Psoas muscle (tissue), 8 donors: ENCODE measurements at places on chromosomes 2 and 18. TPM values are rescaled to one million over a fixed set of nuclear protein-coding genes. Genes with fewer than 3 reads are reported as not detected.

GRCh38 chr2:44928483-44929158 lies 12.9 kb upstream of the SIX3 start:
- no peak for DNase-seq
- no peak overlapping the region for H3K27ac ChIP-seq
- no peaks in the 10 kb centered on the region for H3K36me3 ChIP-seq
- peaks cover 12% of the 10 kb centered on the region for H3K4me1 ChIP-seq

DNA sequence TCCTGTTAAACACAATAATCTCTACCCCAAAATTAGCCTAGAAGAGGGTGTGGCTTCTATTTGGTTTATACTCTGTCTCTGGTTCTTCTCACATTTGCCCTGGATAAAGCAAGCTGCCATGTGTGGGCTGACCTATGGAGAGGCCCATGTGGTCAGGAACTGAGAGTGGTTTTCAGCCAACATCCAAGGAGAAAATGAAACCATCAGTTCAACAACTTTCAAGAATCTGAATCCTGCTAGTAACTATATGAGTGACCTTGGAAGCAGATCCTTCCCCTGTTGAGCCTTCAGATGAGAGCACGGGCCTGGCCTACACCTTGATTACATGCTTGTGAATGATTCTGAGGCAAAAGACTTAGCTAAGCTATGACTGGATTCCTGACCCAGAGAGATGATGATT lies 11.5 kb upstream of the TRIB2 start:
- H3K27me3 ChIP-seq: no peaks in the 10 kb centered on the region
- H3K27ac ChIP-seq: no peak overlapping the region

DNA sequence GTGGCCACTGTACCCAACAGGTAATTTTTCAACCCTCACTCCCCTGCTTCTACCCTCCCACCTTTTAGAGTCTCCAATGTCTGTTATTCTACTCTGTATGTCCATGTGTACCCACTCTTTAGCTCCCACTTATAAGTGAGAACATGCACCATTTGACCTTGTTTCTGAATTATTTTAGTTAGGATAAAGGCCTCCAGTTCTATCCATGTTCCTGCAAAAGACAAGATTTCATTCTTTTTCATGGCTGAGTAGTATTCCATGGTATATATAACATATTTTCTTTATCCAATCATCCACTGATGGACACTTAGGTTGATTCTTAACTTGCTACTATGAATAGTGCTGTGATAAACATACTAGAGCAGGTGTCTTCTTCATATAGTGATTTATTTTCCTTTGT lies 9.1 kb downstream of the PECR start:
- H3K4me1 ChIP-seq: no peaks in the 10 kb centered on the region
- no peak overlapping the region for H3K27ac ChIP-seq
- DNase-seq: no peak
- H3K4me3 ChIP-seq: no peak overlapping the region

- no peaks in the 10 kb centered on the region for H3K36me3 ChIP-seq
- no peak overlapping the region for H3K4me3 ChIP-seq
- DNase-seq: no peak
- H3K27me3 ChIP-seq: no peaks in the 10 kb centered on the region
- no peak overlapping the region for H3K27ac ChIP-seq
- no peaks in the 10 kb centered on the region for H3K4me1 ChIP-seq
Measured at GRCh38 chr2:5410991-5411700, 281.0 kb upstream of the SOX11 start.

DNA sequence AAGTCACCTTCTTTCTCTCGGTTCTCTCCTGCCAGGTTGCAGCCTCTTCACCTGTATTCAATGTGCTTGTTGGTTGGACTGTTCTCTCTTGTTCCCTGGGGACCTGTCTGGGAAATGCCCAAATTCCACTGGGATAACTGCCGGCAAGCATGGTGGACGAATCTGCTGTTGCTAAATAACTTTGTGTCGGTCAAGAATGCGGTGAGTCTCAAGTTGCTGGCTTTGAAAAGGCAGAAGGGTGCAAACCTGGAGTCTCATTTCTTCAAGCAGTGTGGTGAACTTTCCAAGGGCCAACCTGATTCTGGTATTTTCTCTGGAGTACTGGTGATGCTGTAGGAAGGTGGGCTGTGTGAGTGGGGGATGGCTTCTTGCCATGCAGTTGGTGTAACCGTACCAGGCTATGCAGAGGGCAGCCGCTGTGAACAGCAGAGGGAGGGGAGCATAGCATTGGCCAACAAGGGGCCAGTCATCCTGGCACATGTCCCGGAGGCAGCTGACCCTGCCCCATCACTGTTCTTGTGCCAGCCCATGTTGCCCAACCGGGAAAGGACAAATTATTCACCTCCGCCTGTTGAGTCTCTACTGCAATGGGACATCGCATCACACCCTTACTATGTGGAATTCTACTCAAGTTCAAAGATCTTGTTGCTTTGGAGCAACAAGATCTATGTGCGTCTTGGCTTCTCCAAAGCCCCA lies 88.1 kb upstream of the SEC11C start:
- H3K27ac ChIP-seq: peak overlapping the region; percentile 66
- DNase-seq: peak; percentile 90
- H3K27me3 ChIP-seq: no peaks in the 10 kb centered on the region
- H3K36me3 ChIP-seq: no peaks in the 10 kb centered on the region

TACR1 gene
- total RNA-seq: 0.37 TPM

DNA sequence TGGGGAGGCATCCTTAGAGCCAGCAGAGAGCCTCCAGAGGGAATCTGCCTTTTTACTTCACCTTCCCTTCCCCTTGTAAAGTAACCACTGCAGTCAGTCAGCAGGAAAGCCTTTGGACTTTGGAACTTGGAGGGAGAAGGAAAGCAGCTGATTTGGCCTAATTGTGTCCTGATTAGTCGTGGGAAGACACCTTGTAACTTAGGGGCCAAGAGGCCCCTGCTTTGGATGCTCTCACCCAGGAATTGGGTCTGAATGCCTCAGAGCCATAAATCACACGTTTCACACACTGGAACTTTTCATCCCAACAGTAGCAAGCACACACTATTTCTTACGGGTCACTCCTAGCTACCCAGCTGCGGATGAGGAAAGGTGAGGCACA lies 81.0 kb upstream of the PPM1B start:
- H3K36me3 ChIP-seq: no peaks in the 10 kb centered on the region
- DNase-seq: no peak
- H3K27ac ChIP-seq: peak overlapping the region; percentile 90

DNA sequence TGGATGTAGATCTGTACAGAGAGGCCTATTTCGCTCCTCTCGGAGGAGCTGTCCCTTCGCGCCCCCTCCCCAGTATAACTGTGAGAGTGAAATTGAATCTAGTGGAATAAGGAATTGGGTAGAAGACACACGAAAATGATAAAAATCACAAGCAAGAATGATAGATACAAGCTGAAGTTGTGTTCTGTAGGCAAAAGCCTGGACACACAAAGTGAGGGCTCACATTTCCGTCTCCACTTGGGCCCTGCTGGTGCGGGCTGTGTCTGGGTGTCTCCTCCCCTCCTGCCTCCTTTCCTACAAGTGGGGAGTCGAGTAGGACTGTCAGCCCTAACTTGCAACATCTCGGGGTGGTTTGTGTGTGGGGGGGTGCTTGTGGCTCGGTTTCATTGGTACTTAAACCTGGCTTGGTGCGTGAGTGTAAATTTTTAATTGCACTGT lies 457 bp upstream of the SP9 start:
- DNase-seq: no peak
- no peak overlapping the region for H3K4me3 ChIP-seq
- no peaks in the 10 kb centered on the region for H3K36me3 ChIP-seq
- H3K27me3 ChIP-seq: peaks cover 97% of the 10 kb centered on the region
- H3K27ac ChIP-seq: no peak overlapping the region
- H3K4me1 ChIP-seq: peaks cover 24% of the 10 kb centered on the region

GRCh38 chr2:105646774-105647076 lies 98.0 kb upstream of the NCK2 start:
- H3K36me3 ChIP-seq: no peaks in the 10 kb centered on the region
- H3K27ac ChIP-seq: no peak overlapping the region
- no peak overlapping the region for H3K4me3 ChIP-seq
- H3K27me3 ChIP-seq: peaks cover 1% of the 10 kb centered on the region

- no peaks in the 10 kb centered on the region for H3K27me3 ChIP-seq
- H3K27ac ChIP-seq: no peak overlapping the region
- H3K4me1 ChIP-seq: no peaks in the 10 kb centered on the region
- H3K36me3 ChIP-seq: no peaks in the 10 kb centered on the region
- DNase-seq: no peak
Measured at GRCh38 chr18:41765460-41765859, 189.6 kb upstream of the PIK3C3 start.

- no peak for DNase-seq
- H3K36me3 ChIP-seq: no peaks in the 10 kb centered on the region
- no peaks in the 10 kb centered on the region for H3K27me3 ChIP-seq
- H3K4me1 ChIP-seq: no peaks in the 10 kb centered on the region
- H3K27ac ChIP-seq: no peak overlapping the region
Measured at GRCh38 chr2:146990311-146991054, 854.3 kb upstream of the ACVR2A start.

DNA sequence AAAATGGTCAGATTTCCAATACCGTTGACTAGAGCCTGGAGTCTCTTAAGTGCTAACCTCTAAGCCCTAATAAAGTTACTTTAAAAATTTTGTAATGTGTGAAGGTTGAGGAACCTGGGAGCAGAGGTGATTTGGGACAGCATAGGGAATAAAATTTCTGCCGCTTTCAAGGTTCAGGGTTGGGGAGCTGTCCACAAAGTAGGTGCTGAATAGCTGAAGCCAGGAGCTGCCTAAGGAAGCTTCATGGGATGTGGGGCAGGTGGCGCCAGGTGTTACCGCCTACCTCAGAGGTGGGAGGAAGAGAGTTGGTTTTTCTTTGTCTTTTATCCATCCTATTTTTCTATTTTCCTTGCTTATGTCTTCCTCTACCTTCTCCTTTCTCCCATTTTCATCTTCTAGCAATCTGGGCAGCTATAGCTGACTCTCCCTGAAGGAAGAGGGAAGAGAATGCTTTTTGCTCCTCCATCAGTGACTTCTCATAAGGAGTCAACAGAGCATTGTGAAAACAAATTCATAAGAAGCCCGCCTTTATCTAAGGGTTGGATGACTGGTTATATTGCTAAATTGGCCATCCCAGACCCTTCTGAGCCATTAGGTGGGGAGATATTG lies 178.7 kb downstream of the CLIP4 start:
- peaks cover 35% of the 10 kb centered on the region for H3K27me3 ChIP-seq
- no peak overlapping the region for H3K27ac ChIP-seq
- H3K4me1 ChIP-seq: no peaks in the 10 kb centered on the region
- H3K36me3 ChIP-seq: no peaks in the 10 kb centered on the region
- no peak overlapping the region for H3K4me3 ChIP-seq
- no peak for DNase-seq

DNA sequence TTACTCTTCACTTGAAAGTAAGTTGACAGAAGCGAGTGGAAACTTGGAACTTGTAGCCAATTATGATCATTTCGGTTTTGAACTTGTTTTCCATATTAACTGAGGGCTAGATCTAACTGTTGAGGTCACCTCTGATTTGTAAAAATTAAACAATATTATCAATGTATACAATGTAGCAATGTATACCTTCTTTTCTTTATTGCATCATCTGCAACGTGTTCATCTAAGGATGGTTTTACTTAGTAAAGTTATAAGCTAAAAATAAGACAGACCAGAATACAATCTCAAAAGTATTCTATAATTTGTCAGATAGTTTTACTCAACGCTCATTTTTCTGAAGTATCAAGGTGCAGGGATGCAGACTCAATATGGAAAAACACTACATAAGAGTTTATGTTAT lies 435.0 kb upstream of the TNP1 start:
- no peak overlapping the region for H3K4me3 ChIP-seq
- H3K4me1 ChIP-seq: no peaks in the 10 kb centered on the region
- no peaks in the 10 kb centered on the region for H3K27me3 ChIP-seq
- no peak overlapping the region for H3K27ac ChIP-seq
- no peak for DNase-seq
- no peaks in the 10 kb centered on the region for H3K36me3 ChIP-seq
